NCI-H1105 (cell line): ENCODE measurements at places on chromosomes 16 and 17.

DNA sequence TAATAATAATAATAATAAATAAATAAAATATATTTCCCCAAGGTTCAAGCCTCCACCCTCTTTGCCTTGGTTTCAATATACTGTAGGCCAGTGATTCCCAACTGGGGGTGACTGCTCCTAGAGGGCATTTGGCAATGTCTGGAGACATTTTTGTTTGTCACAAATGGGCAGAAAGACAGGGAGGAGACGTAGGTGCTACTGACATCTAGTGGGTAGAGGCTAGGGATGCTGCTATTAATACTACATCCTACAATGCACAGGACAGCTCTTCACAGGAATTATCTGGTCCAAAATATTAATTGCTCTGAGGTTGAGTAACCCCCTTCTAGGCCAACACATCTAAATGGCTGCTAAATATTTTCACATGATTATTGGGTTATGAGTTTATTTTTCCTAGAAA lies 12.8 kb upstream of the PRR14 start:
- peak; percentile 8 for DNase-seq

GRCh38 chr17:42518046-42518754 lies 17.8 kb upstream of the NAGLU start:
- no peak for DNase-seq

DNA sequence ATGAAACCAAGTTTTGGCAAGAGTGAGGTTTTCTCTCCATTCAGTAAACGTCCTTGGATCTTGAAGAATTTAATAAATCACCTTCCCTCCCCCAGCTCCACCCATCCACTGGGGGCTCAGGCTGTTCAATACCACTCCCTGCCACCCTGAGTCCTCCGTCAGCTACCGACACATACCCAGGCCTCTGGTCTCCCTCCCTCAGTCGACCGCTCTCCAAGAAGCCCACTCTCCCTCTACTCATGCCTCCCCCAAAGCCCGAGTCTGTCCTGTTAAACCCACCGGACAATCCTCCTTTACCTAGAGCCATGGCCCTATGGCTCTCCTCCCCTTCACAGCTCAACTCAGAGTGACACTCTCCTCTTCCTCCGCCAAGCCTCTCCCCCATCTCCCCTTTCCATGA lies 19.7 kb upstream of the SLC4A1 start:
- DNase-seq: no peak

- DNase-seq: no peak
Measured at GRCh38 chr16:82796047-82796446, 169.3 kb downstream of the CDH13 start.

DNA sequence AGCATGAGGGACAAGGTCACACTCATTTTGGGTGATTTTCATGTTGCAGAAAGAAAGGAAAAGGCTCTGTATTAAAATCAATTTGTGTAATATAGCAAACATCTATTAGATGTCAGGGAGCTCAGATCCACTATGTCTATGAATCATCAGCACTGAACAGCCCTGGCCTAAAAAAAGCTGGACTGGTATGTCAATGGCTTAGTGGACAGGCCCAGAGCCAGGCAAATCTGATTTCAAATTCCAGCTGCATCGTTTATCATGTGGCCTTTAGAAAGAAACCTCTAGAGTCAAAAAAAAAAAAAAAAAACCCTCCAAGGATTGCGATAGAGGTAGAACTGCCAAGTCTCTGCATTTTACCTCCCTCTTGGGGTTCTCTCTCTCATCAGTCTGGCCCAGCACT lies 5.4 kb downstream of the GAS7 start:
- DNase-seq: no peak

GRCh38 chr17:74392848-74393247 lies 25.5 kb downstream of the GPR142 start:
- DNase-seq: no peak

DNA sequence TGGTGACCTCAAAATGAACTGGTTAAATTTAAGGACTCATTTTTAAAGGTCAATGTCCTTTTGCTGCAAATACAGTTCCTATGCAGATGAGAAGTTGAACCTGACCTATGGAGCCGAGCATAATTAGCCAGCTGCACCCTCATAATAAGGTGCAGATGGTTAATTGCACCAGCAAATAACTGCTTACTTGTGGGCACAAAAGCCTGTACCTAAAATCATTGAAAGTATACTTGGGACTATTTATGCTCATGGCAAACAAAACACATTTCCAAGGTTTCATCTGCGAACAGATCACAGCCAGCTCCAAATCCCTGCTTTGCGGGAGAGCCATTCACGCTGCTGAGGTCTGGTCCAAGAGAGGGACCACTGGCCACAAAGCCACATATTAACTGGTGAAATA lies 13.0 kb downstream of the HYDIN start:
- peak; percentile 43 for DNase-seq

- no peak for DNase-seq
Measured at GRCh38 chr17:9948928-9949327, 43.9 kb upstream of the RCVRN start.

DNA sequence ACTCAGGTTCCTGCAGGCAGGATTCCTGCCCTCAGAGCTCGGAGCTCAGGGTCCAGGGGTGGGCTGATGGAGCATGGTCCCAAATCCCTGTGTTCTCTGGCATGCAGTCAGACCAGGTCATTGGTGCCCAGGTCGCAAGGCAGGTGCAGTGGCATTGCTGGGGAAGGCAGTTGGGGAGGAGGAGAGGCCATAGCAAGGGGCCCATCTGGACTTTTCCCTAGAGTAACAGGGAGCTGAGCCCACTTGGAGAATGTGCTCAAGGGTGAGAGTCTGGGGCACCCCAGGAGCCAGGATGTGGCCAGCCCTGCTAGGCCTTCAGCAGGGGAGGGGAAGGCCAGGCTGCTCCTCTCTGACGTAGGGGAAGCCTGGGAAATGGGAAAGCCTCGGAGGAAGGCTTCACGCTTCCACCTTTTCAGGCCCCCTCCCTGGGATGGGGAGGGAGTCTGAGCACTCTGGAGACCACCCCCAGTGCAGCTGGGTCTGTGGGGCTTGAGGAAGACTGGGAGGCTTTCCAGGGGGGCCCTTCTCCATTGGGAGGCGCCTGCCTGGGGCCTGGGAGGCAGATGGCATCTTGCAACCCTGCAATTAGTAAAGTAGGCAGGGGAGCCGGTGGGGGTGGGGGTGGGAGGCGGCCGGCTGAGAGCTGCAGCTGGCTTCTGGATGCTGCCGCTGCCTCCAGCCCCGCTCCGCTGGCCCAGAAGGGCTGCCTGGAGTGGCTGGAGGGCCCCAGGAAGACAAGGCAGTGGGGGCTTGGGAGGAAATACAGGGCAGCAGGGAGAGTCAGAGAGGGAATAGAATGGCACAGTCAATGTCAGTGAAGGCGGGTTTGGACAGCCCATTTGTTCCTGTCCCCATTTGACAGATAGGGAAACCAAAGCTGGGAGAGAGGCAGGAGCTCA lies 21.1 kb upstream of the DOK4 start:
- DNase-seq: peak; percentile 32

- DNase-seq: no peak
Measured at GRCh38 chr17:13539421-13539820, 62.3 kb downstream of the HS3ST3A1 start.

GRCh38 chr16:3214904-3215600 lies 19.9 kb downstream of the ZNF200 start:
- DNase-seq: no peak

DNA sequence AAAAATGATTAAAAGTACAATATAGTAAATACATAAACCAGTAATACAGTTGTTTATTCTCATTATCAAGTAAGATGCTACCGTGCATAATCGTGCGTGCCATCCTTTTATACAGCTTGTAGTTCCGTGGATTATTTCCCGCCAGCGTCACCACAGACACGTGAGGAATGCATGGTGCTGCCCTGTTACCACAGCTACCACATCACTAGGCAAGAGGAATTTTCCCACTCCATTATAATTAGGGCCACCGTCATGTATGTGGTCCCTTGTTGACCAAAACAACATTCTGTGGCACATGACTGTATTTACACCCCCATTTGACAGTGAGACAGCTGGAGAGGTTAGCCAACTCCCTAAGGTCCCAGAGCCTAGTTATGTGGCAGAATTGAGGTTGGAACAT lies 30.5 kb upstream of the LGALS9 start:
- no peak for DNase-seq

DNA sequence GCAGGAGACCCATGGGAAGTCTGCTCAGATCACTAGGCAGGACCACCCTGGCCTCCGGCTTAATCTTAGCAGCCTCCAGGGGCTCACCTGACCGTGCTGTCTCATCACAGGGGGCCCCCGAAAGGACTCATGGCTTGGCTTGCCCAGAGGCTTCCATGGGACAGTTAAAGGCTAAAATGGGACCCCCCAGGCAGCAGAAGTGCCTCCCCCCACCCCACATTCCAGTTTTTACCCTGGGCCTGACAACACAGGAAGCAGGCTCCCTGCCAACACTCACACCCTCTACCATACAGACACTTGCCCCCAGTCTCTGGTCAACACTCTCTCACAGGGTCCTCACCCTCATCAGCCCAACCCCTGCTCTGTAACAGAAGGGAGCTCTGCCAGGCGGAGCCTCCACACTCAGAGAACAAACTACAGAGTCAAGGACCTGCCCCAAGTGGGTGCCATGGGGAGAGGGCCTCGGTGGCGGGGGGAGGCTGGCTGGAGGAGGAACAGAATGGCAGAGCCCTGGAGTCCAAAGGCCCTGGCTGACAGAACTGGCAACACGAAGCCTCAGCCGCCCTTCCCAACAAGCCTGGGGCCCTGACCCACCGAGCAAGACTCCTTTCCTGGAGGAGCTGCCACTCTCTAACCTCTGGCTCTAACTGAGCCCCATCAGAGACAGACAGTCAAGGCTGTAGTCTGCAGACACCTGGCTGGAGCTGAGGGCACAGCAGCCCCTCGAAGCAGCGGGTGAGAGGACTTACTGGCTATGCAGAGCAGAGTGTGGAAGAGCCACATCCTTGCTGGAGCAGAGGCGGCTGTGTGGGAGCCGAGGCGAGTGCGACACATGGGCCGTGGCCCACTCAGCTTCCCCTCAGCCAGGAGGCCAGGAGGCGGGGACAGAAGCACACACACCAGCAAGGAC lies at the start of gene ITGAE:
ITGAE (minus strand) TSS at position 827 of the 910 bp plus-strand sequence; CDS start at position 783, 44 bp downstream.
- no peak for DNase-seq

DNA sequence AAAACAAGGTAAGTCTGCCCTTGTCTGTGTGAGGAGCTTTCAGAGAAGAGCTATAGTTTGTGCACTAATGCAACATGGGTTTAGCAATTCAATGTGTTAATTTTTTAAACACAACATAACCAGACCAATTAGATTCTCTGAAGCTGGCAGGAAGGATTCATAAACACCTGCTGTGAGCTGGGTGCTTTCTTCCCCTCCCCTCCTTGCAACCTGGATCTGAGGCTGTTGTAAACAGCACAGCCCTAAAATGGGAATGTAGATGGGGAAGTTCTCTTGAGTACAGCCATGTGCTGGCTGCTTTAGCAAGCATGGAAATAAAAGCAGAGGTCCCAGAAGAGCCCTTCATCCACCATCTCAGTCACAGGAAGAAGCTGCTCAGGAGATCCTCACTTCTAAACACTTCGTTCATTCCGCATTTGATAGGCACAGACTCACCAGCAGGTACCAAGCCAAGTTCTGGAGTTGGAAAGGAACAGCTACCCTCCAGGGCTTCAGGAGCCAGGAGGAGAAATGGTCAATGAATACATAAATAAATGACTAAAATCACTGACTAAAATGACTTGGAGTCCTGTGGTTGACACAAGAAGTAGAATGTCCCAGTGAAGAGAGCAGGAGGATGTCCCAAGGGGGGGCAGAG lies 21.7 kb downstream of the AXIN2 start:
- no peak for DNase-seq

DNA sequence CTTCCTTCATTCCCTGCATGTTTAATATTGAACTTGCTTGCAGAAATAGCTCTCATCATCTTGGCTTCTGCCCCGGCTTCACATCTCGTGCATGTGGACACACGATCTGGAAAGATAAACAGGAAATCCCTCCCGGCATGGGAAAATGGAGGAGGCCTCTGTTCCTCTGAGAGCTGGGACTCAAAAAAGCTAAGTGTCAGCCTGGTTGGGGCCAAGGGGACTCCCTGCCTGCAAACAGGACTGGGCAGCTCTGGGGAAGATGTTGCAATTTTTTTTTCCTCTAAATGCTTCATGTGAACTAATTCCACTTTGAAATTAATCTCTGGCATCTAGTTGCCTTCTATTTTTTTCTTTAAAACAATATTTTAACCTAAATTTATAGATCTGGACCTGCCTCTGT lies 24.8 kb downstream of the ITPRIPL2 start:
- DNase-seq: no peak
